ENCODE measurements at places on chromosomes 6 and 20. TPM values are rescaled to one million over a fixed set of nuclear protein-coding genes. Genes with fewer than 3 reads are reported as not detected.
A peak's percentile ranks its signal among the peaks of the same experiment; 100 is the strongest.

- DNase-seq, result peak; percentile 59
These were observed 6.8 kb downstream of the JAG1 start for GRCh38 chr20:10667077-10667401.

- peak; percentile 45 for DNase-seq
These were observed 1567.8 kb upstream of the DEFB115 start for GRCh38 chr20:29689411-29690225.

GRCh38 chr6:69392745-69393144 is 404.1 kb downstream of the LMBRD1 start:
- DNase-seq, result no peak

DNA sequence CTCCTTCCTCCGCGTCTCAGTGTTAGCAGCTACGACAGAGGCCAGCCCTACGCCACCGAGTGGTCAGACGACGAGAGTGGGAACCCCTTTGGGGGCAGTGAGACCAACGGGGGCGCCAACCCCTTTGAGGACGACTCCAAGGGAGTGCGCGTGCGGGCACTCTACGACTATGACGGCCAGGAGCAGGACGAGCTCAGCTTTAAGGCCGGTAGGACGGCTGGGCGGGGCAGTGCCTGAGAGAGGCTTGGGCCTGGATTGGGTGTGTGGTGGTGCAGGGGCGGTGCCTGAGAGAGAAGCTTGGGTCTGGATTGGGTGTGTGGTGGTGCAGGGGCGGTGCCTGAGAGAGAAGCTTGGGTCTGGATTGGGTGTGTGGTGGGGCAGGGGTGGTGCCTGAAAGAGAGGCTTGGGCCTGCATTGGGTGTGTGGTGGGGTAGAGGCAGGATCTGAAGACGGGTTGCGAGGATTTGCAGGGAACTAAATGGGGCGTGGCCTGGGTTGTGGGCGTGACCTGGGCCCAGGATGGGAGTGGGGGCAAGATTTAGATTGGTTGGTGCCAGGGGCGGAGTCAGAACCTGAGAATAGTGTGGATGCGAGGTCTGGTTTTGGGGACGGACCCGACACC is 24.4 kb downstream of the SPDEF start:
- DNase-seq, result peak; percentile 52

DNA sequence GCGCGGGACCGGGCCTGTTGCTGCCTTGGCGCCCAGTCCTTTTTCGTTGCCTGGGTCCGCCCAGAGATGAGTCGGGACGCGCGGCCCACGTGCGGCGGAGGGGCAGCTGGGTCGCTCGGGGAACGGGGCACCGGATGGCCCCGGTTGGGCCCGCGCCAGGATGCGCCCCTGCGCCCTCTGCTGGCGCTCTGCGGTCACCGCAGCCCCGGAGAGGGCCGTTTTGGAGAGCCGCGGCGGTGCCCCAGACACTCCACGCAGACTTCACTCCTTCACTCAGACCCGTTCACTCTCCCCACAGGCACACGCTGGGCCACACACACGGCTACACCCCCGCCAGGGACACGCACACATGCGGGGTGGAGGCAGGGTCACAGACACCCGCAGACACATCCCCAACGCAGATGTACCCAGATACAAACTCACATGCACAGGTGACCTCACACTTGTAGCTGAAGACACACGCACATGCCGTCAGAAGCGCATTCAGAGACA is 38.8 kb downstream of the SRC start:
- peak; percentile 81 for DNase-seq

DNA sequence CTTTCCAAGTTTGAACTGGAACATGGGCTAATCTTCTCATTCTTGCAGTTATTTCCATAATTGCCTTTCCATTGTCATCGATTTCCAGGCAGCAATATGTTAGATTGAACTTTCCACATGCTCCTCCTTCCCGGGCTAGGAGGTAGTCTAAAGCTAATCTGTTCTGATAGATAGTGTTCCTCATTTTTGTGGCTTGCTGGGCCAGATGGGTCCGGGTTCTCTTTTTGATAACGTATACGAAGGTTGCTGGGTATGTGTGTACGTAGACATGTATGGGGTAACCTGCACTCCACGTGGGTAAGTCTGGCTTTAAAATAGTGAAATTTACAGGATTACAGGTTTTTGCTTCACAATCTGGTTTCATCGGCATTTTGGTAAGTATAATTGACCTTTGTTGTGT is 14.0 kb upstream of the GMPR start:
- no peak for DNase-seq

- no peak for DNase-seq
These were observed 466.9 kb upstream of the NRSN1 start for GRCh38 chr6:23659125-23659524.

GRCh38 chr6:168035661-168036545 is 38.4 kb downstream of the KIF25 start:
- DNase-seq, result no peak

- peak; percentile 87 for DNase-seq
These were observed 13.3 kb upstream of the RBPJL start for GRCh38 chr20:45293041-45294002.

- DNase-seq, result no peak
These were observed 19.8 kb downstream of the DACT2 start for GRCh38 chr6:168299541-168300511.

- DNase-seq, result no peak
These were observed 92.1 kb downstream of the POPDC3 start for GRCh38 chr6:105087571-105088211.

DNA sequence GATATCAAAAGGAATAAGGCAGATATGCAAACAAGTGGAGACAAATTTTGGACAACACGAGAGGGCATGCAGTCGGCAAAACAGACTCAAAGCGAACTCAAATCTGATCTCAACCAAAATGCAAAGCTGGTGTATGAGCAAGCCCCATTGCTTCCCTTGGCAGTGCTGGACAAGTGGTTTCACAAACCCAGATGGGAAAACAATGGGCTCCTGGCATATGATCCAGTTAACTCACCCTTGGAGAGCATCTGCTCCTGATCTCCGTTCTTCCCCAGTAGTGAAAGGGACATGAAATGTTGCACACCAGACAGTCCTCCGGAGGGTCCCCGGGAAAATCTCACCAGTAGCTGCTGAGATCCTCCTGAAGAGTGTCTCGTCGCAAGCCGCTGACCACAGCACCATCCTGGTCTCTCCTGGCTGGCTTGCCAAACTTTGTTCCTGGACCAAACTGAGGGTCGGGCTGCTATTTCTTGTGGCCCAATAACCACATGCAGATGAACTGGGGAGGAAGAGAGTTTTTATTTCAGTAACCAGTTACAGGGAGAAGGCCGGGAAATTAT is 84.3 kb upstream of the THBS2 start:
- no peak for DNase-seq

GRCh38 chr6:31767096-31767645 is 4.7 kb downstream of the SAPCD1 start:
- no peak for DNase-seq

DNA sequence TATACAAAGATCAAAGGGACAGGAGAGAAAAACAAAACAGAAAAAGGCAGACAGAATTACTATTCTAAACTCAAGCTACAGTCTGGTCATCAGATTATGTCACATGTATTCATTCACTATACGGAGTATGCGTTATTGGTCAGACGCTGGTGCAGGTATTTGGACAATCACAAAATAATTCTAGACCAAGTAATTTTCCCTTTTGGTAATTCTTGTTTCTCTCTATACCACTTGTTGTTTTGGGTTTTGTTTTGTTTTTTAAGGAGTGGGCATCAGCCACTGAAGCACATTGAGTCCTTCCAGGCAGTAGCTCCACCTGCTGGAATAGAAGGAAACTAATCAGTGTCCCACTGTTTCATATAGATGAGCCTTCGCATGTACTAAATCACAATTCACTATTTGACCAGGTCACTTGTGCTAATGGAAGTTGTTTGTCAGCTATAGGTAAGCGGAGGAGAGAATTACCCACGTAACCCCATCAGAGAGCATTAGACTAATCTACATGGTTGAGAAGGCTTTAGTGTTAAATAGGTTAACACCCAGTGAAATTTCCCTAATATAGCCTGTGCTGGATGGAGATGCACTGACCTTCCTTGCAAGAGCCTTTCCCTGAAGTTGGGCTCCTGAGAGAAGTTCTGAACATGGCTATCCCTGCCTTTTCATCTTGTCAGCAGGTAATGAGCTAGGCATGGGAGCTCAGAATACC is 77.9 kb downstream of the TNFAIP3 start:
- no peak for DNase-seq

DNA sequence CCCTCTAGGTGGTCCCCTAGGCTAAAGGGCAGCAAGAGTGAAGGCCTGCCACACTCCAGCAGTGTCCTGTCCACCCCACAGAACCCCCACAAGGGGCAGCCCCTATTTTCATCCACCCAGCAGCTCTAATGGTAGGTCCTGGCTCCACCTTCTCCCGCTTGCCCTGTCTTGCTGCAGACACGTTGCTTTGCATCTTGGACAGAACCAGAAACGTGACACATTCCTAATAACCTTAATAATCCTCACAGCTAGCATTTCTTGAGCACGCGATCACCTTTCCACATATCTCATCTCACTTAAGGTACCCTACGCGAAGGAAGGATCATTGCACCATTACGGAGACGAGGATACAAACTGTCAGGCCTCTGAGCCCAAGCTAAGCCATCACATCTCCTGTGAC is 11.7 kb upstream of the SLC22A23 start:
- DNase-seq, result no peak

DNA sequence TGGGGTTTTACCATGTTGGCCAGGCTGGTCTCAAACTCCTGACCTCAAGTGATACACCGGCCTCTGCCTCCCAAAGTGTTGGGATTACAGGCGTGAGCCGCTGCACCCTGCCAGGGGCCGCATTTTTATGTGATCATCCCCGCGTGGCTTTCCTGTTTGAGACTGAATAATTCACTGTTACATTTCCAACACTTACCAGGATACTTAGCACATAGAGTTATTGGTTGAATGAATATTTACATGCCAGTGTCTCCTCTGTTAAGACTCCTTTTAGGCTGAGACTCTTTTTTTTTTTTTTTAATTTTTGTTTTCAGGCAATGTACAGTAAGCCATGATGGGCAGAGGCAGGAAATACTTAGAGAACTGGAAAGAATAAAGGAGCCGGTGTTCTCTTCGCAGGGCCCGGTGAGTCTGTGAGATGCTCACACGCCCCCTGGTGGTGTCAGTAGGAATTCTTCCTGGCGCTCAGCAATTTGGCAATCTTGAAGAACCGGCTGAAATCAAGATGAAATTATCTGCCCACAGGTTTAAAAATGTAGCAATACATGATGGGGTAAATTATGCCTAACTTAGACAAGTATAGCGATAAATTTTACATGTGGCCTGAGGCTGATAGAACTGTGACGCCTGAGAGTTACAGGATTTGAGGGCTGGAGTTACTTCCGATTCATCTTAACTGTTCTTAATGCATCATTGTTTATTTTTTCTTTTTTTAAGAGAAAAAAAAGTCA is 7.6 kb upstream of the RNF114 start:
- peak; percentile 82 for DNase-seq

DNA sequence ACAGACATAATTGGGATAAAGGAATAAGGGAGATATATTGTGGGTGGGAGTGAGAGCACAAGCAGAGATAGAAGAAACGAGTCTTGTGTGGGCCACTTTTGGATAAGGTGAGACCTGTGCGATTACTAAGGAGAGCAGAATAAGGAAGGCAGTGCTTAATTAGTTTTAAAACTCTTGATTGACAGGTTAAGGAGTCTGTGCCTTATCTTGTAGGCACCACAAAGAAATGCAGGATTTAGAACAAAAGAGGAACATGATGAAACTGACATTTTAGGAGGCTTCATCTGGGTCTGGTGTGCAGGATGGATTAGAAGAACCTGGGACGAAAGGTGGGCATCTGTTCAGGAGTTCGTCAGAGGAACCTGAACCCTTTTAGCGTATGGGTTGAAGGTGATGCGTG is 70.2 kb upstream of the KIF25 start:
- no peak for DNase-seq

DNA sequence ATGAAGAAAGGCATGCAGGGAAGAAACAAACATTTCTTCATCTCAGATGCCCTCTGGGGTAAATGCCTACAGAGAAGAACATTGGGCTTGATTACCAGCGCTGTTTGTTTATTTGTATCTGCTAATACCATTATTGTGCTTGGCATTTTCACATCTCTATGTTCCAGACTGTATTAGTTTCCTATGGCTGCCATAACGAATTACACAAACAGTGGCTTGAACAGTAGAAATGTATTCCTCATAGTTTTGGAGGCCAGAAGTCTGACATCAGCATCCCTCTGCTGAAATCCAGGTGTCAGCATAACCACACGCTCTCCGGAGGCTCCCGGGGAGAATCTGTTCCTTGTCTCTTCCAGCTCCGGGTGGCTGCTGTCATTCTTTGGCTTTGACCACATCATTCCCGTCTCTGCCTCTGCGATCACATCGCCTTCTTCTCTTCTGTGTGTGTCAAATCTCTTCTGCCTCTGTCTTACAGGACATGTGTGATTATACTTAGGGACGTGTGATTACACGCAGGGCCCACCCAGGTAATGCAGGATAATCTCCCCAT is 241.6 kb upstream of the SUPT3H start:
- DNase-seq, result no peak

- DNase-seq, result no peak
These were observed 56.9 kb downstream of the HAO1 start for GRCh38 chr20:7883309-7883708.

GRCh38 chr6:1687402-1687801 is 77.7 kb downstream of the FOXC1 start:
- DNase-seq, result no peak

GRCh38 chr6:162960679-162961457 is 233.1 kb downstream of the PACRG start:
- DNase-seq, result no peak

DNA sequence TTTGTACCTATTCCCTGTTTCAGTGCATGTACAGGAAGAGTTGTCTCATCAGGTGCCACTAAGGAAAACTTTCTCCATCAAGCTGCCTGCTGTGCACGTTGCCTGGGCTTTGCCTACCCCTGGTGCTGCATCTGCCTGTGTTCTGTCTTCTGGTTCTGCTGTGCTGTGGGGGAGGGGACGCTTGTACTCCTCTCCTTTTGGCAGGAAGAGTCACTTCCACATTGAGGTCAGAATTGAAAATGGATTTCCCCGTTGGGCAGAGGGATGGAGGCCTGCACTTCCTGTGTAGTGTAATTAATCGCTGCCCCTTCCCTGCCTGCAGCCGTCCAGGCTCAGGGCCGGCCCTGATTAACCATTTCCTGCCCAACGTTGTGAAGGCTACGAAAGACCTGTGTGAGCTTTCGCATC is 153.3 kb downstream of the SCML4 start:
- peak; percentile 61 for DNase-seq

DNA sequence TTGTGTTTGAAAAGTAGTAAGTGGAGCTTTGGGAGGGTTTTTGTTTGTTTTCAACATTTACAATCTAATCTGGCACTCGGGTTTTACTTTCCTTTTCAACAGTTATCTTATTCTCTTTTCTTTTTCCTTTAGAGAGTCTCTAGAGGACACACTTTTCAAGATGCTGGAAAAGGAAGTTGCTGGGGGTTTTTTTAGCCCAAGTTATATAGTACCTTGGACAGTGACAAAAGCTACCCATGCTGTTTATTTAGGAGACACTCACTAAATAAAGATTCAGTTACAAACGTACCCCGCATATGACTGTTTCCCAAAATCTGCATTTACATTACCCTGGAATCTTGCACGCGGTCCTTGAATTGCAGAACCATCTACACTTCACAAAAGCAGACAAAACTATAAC is 78.8 kb downstream of the MAP7 start:
- DNase-seq, result no peak

- peak; percentile 36 for DNase-seq
These were observed 291.0 kb downstream of the ZFAND3 start for GRCh38 chr6:38110481-38110971.

Gene DSP
- total RNA-seq, result 314 TPM

Gene CCN6
- total RNA-seq, result not detected

Gene ENPP5
- 3.2 TPM for total RNA-seq

Gene TRERF1
- total RNA-seq, result 1.8 TPM

Gene PRDM1
- 1.7 TPM for total RNA-seq

Gene ADAM33
- 12.2 TPM for total RNA-seq

Gene SRF
- total RNA-seq, result 78.7 TPM

Gene BTNL2
- not detected for total RNA-seq

Gene NDRG3
- 35.7 TPM for total RNA-seq

Gene OR12D3
- not detected for total RNA-seq

All from left ventricle myocardium superior (tissue), 1 donor.